ENCODE measurements at places on chromosomes 11 and 22.

GRCh38 chr11:2592559-2593392 is 107.0 kb downstream of the KCNQ1OT1 start:
- DNase-seq, result no peak

DNA sequence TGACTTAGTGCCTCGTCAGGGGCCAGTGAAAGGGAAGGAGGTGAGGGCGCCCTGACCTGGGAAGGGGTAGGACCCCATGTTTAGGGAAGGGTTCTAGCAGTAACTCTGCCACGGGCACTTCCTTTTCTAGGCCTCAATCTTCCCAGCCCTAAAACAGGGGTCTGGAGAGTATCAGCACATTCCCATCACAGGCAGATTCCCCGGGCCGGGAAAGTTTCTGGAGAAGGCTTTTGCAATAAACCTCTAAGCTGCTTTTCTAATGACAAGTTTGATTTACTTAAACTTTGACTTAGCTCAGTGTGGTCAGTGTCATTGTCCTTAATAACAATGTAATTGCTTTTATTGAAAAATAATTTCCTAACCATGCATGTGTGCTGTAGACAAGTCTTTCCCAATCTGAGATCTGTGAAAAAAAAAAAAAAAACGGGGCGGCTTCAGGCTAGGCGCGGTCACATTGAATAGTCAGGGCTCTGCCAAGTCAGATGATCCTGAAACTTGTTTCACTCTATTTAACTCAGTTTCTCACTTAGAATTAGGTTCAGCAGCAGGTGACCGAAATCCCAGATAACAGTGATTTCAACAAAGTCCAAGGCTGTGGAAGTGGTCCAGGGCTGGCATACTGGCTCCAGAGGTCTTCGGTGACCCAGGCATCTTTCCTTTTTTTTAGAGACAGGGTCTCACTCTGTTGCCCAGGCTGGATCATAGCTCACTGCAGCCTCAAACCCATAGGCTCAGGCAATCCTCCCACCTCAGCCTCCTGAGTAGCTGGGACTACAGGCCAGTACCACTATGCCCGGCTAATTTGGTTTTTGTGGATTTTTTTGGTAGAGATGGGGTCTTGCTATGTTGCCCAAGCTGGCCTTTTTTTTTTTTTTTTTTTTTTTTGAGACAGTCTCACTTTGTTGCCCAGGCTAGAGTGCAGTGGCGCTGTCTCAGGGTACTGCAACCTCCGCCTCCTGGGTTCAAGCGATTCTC is 19.5 kb upstream of the TAB1 start:
- DNase-seq, result no peak

- no peak for DNase-seq
Measured at GRCh38 chr11:35478471-35479091, 46.8 kb downstream of the PAMR1 start.

- no peak for DNase-seq
Measured at GRCh38 chr22:22895776-22896445, 8.3 kb downstream of the IGLL5 start.

DNA sequence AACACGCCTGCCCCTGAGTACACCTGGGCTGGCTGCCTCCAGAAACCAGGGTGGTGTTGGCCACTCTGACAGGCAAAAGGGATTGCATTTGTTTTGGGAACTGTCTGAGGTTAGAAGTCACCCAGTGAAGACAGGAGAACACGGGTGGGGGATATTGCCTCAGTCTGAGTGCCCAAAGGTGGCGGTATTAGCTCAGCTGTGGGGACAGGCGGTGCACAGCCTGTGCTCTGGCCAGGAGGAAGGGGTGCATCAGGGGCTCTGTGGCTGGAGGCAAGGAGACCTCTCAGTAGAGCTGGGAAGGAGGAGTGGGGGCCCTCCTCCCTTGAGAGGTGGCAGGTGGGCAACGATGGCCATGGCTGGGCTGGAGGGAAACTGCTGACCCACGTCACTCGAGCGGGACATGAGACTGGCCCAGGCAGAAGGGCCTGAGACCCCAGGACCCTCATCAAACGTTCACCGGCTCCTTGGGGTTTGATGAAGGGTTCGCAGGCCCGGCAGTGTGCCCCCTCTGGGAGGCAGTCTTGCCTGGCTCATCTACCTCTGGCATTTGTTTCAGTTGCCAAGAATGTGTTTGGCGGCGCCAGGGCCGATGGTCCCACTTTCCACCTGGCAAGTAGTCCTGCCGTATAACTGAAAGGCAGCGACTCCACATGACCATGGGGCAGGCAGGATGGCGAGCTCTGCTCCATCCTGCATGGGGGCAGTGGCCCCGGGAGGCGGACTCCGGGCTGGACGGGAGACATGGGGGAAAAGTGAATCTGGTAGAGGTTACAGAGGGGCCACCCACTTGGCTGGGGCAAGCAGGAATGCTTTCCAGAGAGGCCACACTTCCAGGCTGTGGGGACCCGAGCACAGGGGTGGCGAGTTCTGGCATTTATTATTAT is 52.8 kb upstream of the SMIM38 start:
- no peak for DNase-seq

DNA sequence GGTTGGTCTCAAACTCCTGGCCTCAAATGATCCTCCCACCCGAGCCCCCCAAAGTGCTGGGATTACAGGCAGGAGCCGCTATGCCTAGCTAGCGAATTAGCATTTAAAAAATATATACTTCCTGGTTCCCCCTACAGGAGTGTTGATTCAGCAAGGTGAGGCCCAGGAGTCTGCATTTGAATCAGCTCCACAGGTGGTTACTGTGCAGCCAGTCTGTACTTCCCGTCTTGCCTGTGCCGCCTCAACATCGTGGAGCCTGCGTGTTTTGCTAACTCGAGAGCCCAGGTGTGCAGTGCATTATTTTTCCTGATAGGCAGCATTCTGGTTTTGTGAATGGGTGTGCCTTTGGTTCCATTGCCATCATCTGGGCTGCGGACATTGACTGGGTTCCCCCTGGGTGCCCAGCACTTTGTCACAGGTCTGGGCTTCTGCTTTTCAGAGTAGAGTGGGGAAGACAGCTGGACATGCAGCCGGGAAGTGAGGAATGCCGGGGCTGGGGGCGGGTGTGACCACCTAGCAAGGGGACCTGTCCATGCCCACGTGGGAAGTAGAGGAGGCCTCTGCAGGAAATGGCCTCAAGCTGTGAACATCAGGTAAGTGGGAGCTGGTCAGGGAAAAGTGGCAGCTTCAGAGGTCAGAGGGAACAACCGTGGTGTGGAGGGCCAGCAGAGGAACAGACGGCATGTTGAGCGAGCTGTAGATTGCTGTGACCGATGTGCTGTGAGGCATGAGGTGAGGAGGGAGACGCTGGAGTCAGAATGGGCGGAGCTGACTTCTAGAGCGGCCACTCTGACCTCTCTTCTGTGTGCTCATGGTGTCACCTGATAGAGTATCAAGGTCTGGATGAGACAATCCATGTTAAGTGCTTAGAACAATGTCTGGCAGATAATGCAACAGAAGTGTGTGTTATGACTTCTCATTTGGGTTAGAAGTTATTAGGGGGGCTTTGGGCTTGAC is 42.2 kb downstream of the PPFIA1 start:
- DNase-seq, result no peak

DNA sequence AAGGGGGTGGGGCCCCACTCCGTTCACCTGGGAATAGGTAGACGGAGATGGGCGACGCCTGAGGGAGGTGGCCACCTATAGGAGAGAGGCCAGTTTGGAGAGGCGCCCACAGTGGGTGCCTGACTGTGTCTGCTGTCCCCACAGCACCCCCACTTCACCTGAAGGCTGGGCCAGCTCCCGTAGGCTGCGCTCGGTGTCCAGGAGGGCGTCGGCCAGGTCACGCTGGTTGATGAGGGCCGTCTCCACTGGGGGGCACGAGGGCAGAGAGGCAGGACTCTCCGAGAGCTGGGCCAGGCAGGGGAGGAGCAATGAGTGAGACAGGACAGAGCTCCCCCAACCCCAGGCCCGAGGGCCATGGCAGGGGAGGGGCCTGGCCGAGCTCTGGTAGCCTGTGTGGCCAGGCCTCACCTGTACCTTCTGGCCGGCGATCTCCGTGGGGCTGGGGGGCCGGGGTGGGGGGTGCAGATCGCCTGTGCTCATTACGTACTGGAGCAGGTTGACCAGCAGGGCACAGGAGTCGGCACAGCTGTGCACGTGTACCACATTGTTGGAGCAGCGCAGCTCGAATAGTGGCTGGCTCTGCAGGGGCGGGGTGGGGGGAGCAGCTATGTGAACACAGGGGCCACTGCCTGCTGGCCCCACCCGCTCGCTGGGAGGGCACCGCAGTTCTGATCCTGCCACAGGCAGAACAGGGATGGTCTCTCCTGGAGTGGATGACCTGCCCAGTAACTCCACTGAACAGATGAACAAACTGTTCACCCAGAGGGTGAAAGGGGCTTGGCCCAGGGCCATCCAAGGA is 14.7 kb downstream of the ATG2A start:
- no peak for DNase-seq

GRCh38 chr11:35365395-35365794 is 54.0 kb downstream of the SLC1A2 start:
- DNase-seq, result no peak

DNA sequence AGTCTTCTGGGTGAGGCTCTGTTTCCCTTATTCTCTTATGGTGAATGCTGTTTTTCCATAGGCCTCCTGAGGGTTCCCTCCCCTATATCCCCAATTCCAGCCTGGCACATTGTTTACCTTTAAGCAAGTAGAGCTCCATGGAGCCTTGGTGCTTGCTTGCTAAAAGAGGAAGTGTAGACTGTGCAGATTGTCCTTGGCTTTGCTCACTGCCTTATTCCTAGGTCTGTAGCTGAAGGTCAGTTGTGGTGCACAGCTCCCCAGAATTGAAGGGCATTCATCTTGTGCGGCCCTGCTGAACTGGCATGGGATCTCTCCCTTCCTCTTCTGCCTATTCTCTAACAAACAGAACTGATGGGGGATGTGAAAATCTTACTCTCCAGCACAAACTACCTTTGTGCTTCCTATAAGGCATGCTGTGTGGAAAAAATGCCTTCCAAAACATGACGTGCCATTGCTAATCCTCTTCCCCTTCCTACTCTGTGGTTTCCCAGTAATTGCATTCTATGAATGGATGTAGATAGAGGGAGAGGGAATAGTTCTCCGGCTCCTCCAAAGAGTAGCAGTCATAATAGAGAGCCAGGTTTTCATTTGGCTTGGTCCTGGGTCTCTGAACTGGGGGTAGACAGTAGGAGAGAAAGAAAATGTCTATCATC is 34.2 kb upstream of the PLET1 start:
- no peak for DNase-seq

- DNase-seq, result no peak
Measured at GRCh38 chr22:45670981-45671782, 452 bp upstream of the ATXN10 start.

- DNase-seq, result no peak
Measured at GRCh38 chr11:91265946-91266345, 958.7 kb upstream of the FAT3 start.

GRCh38 chr11:8533332-8533731 is 60.7 kb downstream of the STK33 start:
- no peak for DNase-seq

DNA sequence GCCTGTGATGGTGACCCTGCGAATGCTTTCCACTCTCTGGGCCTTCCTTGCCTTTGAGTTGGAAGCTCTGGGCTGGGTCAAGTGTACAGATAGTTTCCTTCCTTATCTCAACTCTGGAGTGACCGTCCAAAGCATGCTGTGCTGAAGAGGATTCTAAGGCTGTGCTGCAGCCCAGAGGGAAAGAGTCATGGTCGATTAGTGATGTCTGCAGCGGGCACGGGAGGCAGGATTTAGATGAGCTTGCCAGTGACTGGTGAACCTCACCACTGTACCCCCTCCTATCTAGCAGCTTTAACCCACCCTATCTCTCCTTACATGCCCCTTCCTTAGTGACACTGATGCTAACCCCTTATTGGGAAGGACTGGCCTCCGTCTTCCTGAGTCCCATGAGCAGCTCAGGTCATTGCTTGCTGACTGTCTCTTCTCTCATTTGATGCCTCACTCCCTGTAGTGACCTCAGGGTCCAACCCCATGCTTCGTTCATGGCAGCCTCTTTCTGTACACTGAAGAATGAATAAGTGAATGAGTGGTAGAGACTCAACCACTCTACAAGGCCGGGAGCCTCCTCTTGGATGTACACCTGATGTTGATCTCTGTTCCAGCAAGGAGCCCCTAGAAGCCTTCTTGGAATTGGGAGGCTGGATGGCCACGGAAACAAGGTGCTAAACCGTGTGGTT is 6.7 kb downstream of the GNAZ start:
- DNase-seq, result no peak

GRCh38 chr11:44805596-44805995 is 78.8 kb downstream of the TSPAN18 start:
- DNase-seq, result no peak

DNA sequence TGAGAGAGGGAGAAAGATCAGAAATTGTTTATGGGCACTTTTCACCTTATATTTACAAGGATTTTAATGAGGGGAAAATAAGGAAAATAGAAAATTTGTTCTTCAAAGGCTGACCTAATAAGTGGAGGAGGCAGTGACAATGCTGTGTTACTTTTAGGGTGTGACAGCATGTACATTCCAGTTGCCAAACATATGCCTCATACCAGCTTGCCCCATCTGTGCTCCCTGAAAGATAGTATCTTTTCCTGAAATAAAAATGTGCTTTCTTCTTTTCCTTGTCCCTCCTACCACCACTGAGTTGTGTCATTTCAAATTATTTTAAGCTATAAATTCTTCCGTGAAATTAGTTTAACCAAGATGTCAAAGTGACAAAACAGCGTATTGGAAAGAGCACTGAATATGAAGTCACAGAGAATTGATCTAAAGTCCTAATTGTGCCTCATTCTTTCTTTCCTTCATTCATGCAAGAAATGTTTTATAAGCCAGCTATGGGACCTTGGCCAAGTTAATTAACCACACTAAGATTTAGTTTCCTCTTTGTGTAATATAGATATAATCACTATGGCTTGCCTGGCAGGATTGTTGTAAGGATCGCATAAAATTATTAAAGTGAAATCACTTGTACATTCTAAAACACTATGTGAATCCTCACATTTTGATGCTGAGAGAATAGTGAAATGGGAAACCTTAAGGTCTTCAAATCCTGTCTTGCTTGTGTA is 1307.5 kb upstream of the TENM4 start:
- DNase-seq, result no peak

DNA sequence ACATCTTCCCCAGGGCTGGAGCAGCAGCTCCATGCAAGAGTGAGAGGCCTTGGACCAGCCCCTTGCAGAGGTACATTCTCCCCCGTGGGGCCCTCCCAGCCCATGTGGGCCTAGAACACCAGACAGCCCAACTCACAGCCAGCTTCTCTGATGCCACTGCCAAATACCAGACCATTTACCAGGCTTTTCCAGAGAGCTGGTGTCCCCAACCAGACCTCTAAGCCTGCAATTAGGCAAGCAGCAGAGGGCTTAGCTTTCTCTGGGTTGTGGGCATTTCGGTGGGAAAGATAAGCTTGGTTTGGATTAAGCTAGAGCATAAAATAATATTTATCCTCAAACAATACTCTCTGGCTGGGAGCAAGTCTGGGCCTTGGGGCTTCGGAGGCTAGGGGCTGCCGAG is 75.6 kb downstream of the TP53I11 start:
- no peak for DNase-seq
